Sciatic nerve (tissue), 2 donors: ENCODE measurements at places on chromosomes 2 and 18. TPM values are rescaled to one million over a fixed set of nuclear protein-coding genes. Genes with fewer than 3 reads are reported as not detected.
A peak's percentile ranks its signal among the peaks of the same experiment; 100 is the strongest.

The ATG16L1 gene
- total RNA-seq: 26.4 TPM

The RNASEH1 gene
- total RNA-seq: 19.0 TPM

The INHBB gene
- total RNA-seq: 37.4 TPM

The CCDC102B gene
- total RNA-seq: 16.5 TPM

The EPHA4 gene
- total RNA-seq: 17.7 TPM

- DNase-seq: no peak
Measured at GRCh38 chr2:78585871-78586270, 439.6 kb upstream of the REG3G start.

- DNase-seq: no peak
Measured at GRCh38 chr2:32192418-32192817, 26.8 kb downstream of the SLC30A6 start.

DNA sequence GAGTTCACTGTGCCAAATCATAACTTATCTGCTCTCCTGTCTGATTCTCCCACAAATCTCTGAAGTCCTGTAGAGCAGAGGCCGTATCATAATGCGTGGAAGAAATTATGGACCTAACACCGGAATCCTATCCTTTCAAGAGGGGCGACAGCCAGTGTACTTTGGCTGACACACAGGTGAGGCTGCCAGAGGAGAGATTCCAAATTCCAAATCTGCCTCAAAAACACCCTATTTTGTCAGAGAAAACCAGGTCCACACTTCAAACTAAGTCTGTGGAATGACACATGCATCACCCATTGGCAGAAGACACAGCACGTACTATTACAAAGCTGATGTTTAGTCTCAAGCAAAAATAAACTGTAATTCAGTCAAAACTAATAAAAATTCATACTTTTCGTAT is 139.2 kb upstream of the PID1 start:
- DNase-seq: no peak

DNA sequence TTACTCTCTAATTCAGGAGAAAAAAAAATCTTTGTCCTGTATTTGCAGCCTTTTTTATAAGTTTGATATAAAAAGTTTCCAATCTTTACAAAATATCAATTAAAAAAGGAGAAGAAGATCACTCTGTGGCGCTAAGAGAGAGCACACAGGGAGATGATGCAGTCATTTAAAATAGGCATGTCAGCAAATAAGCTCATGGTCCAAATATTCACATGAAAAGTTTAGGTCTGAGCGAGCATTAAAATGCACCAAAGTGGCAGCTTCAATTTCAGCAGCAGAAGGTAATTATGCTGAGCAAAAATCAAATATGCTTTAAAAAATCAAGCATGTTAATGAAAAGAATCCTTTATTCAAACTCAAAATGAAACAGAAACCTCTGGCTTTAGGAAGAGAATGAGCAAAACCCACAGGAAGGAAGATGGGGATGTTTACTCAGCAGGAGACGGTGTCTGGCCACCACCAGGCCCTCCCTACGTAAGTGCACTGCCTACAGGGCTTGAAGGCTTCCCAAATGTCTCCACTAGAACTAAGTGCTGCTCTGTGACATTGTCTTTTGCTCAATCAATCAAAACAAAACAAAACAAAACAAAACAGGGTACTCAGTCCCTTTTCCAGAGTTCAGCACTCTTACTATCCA is 120.4 kb downstream of the L3MBTL4 start:
- no peak for DNase-seq

DNA sequence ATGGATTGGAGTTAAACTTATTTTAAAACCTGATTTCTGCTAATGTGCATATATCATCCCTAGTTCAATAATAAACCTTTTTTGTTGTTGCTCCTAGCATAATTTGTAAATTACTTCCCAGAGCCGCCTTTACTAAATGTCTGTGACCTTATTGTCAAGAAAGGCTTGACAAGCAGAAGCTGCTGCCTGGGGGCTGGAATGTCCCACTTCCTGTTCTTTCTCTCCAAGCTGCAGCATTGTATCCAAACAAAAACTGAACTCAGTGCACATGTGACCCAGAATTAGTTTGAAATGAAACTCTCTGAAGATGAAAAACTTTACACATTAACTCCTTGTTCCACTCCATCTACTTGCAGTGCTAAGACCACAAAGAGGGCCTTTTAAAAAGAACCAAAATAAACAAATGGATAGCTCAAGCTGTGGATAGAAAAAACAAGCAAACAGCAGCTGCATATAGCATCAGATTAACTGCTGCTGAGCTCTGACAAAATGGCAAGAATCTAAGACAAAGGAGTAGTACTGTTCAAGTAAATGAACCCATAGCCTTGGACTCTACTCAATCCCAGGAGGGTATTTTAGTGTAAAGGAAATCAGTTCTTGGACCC is 99.8 kb upstream of the NEUROD1 start:
- DNase-seq: no peak

DNA sequence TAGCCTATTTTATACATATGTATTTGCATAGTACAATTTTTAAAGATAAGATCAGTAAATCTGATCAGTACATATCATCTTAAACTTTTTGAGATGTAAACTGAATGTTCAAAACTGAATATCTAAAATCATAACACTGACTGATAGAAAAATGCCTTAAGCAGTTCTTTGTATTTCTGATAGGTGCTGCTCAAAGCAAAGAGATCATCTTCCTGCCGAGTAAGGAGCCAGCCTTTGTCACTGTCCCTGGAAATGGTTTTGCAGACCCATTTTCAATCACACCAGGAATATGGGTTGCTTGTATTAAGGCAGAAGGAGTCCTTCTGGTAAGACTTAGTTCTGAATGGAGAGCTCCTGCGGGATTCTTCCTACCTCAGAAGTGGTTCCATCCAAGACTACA is 135.0 kb downstream of the LAMA3 start:
- no peak for DNase-seq

DNA sequence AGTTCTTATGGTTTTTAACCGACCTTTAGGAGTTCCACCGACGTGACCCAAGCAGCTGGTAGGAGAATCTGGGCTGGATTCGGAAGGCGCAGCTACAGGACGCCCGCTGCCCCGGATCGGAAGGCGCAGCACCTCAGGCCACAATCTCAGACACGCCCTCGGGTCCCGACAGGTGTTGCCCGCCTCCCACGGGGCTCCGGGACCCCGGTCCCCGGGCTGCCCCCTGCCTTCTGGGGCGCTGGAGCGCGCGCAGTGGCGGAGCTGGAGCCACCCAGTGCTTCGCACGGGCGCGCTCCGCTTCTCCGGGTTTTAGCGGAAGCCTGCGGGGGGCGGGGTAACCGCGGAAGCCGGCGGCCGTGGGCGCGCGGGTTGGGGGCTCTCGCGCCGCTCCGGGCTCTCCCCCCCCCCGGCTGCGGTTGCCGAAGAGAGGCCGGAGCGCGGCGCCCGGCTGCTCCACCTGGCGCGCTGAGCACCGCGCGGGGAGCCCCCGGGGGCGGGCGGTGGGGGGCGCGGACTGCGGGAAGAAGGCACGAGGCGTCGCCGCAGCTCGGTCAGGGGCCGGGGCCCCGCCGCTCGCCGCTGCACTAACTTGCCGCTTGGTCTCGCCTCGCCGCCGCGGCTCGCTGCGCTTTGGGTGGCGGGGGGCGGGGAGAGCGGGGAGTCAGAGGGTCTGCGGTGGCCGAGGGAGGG is 718.8 kb downstream of the DPP10 start:
- DNase-seq: peak; percentile 57

GRCh38 chr2:218788529-218789255 is 6.7 kb downstream of the CYP27A1 start:
- no peak for DNase-seq

GRCh38 chr2:195312662-195313061 is 344.4 kb upstream of the SLC39A10 start:
- no peak for DNase-seq

DNA sequence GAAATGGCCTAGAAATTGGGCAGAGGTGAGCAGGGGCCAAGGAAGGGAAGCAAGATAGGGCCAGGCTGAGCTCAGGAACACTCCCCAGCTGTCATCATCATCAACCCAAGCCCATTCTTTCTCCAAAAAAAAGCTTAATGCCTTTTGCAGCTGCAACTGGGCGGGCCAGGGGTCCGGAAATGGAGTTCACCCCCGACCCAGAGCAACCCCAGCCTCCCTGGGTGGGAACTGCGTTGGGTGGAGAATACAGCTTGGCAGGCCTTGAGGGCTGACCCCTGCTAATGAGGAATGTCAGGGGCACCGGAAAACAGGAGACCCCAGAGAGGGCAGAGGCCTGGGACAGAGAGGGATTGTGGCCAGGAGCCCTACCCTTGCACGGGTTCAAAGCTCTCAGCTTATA is 64.8 kb downstream of the TNS1 start:
- no peak for DNase-seq

GRCh38 chr2:100964681-100965169 is 37.4 kb upstream of the RPL31 start:
- no peak for DNase-seq
